ENCODE measurements at places on chromosomes 16 and 17.

DNA sequence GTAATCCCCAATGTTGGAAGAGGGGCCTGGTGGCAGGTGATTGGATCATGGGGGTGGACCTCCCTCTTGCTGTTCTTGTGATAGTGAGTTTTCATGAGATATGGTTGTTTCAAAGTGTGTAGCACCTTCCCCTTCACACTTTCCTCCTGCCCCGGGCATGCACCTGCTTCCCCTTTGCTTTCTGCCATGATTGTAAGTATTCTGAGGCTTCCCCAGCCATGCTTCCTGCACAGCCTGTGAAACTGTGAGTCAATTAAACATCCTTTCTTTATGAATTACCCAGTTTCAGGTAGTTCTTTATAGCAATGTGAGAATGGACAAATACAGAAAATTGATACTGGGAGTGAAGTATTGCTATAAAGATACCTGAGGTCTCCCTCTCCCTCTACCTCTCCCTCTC, 29.4 kb downstream of the RNF112 start:
- DNase-seq: no peak

GRCh38 chr17:65066901-65067300, 10.4 kb upstream of the GNA13 start:
- DNase-seq: no peak

GRCh38 chr16:87418644-87419043, 26.5 kb downstream of the MAP1LC3B start:
- no peak for DNase-seq

- DNase-seq: no peak
Observed at GRCh38 chr17:75010683-75011400, 1.6 kb upstream of the MRPL58 start.

- no peak for DNase-seq
Observed at GRCh38 chr16:23274968-23275367, 27.1 kb upstream of the SCNN1B start.

DNA sequence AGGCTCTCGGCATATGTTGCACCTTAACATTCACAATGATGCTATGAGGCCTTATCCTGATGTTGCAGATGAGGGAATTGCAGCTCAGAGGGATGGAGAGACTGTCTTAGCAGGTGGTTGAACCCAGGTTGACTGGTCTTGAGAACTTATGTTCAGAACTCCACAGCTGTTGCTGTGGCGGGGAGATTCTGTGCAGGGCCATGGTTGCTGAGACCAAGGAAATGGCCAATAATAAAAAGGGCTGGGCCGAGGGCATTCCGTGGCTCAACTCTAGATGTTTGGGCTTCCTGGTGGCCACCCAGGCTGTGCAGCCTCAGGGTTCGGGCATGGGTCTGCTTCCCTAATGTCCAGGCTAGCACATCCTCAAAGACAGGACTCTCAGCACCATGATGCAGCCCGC, 5.9 kb downstream of the KSR1 start:
- DNase-seq: no peak

Data from activated T-helper 2 cell treated with anti-CD3 and anti-CD28 coated beads, Interferon-gamma antibody, Interleukin-2, Interleukin-4, amounts not matched to agents 10 μg/mL and 5 μg/mL and 100 μg/mL, durations not matched to agents 14 hours and 24 hours and 36 hours (primary cell).